ENCODE measurements at places on chromosomes 2 and 18. TPM values are rescaled to one million over a fixed set of nuclear protein-coding genes. Genes with fewer than 3 reads are reported as not detected.

- peak; percentile 97 for DNase-seq
Observed at GRCh38 chr2:167509586-167509985, 621.3 kb downstream of the XIRP2 start.

GRCh38 chr18:39825485-39826150 lies 2129.4 kb upstream of the PIK3C3 start:
- no peak for DNase-seq

- no peak for DNase-seq
Observed at GRCh38 chr18:68714366-68714711, 569 bp downstream of the TMX3 start.

- DNase-seq: no peak
Observed at GRCh38 chr2:8693157-8693821, 11.4 kb downstream of the ID2 start.

- DNase-seq: no peak
Observed at GRCh38 chr2:232998666-232998985, 14.4 kb downstream of the NGEF start.

GRCh38 chr2:10378189-10378588 lies 69.9 kb downstream of the ODC1 start:
- DNase-seq: no peak

DNA sequence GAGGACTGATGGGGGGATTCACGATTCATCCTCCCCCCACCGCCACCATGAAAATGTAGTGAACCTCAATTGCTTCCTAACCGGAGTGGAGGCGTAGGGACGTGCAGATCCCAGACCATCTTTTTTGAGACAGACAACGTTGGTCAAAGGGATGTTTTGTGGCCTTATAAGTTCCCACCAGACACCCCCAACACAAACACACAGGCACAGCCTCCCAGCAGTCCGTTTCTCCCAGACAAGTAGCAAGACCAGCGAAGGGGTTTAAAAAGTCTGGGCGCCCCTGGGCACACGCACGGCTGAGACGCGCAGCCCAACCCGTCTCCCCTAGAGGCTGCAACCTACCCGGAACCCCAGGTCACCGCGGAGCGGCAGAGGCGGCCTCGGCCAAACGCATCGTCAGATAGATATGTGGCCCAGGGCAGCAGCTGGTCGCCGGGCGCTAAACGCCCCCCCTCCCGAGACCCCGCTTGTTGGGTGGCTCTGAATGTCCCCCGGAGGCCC lies 1.3 kb downstream of the GBX2 start:
- DNase-seq: no peak

DNA sequence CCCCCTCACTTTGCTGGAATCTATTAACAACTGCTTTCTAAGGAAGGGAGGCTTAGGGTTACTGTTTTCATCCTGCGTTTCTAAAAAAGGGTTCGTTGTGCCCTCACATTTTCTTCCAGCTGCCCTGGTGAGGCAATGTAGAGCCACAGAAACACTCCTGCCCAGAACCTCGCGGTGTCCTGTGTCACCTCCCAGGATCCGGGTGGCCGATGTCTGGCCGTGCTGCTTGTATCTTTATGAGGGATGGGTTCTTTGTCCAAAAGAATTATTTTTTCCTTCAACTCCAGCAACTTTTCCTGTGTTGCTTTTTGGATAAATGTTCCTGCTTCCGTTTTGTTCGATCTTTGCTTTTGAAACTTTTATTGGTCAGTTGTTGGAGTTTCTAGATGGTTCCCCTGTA lies 291.8 kb upstream of the HS6ST1 start:
- DNase-seq: no peak

- DNase-seq: no peak
Observed at GRCh38 chr18:73677450-73677849, 470.2 kb downstream of the FBXO15 start.

- no peak for DNase-seq
Observed at GRCh38 chr2:31943636-31944225, 67.1 kb downstream of the MEMO1 start.

DNA sequence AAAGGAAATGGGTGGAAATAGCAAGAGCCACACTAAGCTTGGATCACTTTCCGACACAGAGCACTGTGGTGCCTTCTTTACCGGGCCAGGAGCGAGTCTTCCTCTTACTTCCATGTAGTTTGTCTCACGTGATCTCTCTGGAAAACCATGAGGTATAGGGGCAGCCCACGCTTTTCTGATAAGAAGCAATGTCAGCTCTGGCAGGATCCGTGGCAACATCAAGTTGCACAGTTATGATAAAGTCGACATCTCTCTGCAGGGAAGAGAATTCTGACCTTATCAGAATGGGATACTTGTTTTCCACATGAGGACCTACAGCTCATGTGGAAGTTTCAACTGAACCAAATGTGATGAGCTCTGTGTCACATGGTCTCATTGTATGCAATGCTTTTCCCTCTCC lies 29.5 kb downstream of the MSGN1 start:
- no peak for DNase-seq

DNA sequence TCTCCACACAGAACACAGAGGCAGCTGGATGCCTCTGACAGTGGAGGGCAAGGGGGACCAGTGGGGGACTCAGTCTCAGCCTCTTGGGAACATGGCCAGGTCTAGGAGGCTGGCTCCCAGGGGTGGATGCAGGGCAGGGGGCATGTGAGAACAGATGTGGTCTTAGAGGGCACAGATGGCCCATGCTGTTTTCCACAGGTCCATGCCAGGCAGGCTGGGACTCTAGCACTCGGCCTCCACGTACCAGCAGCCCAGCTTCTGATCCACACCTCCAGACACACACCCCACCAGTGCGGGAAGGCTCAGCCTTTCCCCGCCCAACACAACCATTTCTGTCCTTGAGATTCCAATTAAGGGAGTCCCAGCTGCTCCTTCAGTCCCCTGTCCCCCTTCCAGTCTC lies 42.4 kb downstream of the TNS1 start:
- no peak for DNase-seq

DNA sequence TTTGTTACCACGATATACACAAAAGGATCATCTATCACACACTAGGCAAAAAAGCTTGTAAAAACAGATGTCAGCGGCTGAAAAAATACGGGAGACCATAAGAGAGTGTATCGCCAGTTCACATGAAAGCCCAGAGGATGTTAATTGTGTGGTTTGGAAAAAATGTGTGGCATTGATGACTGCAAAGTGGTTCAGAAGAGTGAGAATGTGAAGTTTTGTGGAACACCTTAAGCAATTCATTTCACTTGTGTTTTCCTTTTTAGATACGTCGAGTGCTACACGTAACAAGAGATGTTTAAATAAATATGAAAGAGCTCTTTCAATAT lies 61.7 kb upstream of the DAPL1 start:
- no peak for DNase-seq

GRCh38 chr18:26556573-26556972 lies 8.2 kb upstream of the KCTD1 start:
- DNase-seq: no peak

DNA sequence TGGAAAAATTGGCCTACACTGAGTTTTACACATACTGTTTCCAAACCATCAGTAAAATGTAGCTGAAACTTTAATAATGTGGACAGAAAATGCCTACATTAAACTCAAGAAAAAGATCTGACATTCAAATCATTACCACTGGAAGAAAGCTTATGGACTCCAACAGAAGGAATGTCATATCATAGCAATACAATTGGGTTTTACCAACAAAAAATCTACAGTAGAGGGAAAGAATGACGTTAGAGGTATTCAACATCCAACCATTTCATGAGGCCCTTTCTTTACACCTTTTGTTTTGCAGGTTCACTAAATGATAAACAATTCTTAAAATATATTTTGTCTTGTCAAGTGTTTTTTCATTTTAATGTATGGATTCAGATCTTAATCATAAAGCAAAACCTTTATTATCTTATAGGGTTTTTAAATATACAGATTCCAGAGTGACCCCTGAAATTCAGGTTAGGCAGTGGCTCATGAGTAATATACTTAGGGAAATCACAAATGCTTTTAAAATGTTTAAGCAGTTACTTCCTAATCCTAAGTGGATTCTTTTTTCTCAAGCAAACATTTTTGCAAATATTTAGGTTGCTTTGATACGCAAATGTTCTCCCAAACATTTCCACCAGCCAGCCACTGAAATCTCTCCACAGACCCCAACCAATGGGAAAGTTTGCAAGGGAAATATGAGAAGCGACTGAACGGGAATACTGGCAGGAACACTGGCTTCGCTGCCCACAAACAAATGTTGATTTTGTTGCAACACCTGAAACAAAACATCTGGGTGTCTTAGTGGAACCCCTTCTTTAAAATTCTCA lies 168.7 kb downstream of the TCF4 start:
- no peak for DNase-seq

DNA sequence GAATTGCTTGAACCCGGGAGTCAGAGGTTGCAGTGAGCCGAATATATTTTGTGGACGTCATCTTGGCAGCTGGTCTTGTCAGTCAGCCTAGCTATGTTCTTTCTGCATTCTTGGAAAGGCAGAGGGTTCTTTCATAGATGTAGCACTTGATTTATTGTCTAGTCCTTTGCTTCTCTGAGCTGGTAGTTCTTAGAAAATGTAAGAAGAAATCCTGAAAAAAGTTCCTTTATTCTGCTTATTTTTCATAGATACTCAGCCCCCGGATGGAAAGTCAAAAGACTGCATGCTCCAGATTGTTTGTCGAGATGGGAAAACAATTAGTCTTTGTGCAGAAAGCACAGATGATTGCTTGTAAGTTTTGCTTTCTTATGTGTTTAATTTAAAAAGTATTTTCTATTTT lies 21.3 kb downstream of the PLEKHB2 start:
- no peak for DNase-seq

GRCh38 chr18:49876536-49876935 lies 63.2 kb upstream of the ACAA2 start:
- no peak for DNase-seq

- no peak for DNase-seq
Observed at GRCh38 chr2:26455037-26455669, 22.8 kb downstream of the OTOF start.

GRCh38 chr2:9768388-9768787 lies 74.9 kb upstream of the TAF1B start:
- no peak for DNase-seq

GRCh38 chr2:212843409-212844199 lies 305.0 kb upstream of the ERBB4 start:
- no peak for DNase-seq

- DNase-seq: no peak
Observed at GRCh38 chr18:941331-941730, 36.7 kb downstream of the ADCYAP1 start.

- no peak for DNase-seq
Observed at GRCh38 chr18:23619388-23619881, 33.1 kb upstream of the NPC1 start.

GRCh38 chr2:2703762-2704427 lies 372.8 kb upstream of the MYT1L start:
- no peak for DNase-seq

DNA sequence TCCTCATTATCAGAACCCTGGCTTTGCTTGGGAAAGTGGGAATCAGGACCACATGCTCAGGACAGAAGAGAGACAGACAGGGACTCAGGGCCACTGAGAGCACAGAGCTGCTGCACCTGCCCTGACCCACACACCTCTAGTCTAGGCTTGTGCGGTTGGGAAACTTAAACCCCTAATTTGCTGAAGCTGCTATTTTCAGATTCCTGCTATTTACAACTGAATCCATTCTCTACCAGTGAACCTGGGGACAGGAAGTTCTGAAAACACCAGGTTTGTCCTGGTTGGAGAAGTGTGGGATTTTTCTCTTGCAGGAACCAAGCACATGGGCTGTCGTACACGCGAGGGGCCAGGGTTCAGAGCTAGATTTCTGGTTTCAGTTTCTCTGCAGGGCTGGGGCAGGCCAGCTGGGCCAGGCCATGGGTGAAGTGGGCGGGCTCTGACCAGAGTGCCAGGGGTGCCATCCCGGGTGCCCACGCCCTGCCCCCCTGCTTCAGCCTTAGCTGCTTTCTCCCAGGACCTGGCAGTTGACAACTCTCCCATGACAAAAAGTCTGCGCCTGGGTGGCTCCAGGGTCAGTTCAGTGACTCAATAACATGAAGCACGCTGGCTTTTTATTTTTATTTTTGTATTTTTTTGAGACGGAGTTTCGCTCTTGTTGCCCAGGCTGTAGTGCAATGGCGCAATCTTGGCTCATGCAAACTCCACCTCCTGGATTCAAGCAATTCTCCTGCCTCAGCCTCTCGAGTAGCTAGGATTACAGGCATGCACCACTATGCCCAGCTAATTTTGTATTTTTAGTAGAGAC lies 51.3 kb upstream of the SLC1A4 start:
- DNase-seq: no peak

DNA sequence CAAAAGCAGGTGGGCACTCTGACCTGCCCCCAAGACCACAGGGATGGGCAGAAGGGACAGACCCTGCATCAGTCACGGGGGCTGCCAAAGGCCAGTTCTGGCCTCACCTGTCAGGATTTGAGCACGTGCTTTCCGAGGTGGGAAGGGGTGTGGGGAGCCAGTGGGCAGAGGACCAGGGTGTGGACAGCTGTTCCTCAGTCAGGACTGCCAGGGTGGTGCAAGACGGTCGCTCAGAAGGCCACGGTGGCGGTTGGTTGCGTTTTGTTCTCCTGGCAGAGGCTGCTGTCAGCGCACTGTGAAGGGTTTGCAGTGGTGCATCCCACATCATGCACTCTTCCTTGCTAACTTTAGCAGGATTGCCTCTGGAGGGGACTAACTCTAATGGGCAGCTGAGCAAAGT lies 665.3 kb upstream of the RAB6C start:
- no peak for DNase-seq

DNA sequence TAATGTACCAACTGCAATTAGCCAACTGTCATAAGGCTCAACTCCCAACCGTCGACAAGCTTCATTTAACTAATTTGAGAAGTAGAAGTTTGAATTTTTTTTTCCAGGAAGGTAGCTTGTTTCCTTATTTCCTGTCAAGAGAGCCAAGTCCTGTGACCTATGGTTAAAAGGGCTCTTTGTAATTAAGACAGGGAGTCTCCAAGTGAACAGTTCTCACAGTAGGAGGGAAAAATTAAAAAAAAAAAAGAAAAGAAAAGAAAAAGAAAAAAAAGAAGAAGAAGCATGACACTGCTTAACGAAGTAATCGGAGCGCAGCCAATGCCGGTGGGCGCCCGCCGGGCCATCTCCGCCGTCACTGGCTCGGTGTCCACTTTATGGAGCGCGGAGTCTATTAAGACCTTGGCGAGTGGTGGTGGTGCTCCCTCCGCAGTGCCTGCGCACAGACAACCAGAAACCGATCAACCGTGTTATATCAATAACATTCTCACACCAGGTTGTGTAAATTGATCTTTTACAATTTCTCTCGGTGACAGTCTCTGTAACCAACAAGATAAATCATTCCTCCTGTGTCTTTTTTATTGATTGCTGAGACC lies 197.2 kb upstream of the POU3F3 start:
- DNase-seq: no peak

- no peak for DNase-seq
Observed at GRCh38 chr2:234142530-234142929, 92.0 kb downstream of the SPP2 start.

- DNase-seq: no peak
Observed at GRCh38 chr2:171814883-171815282, 79.2 kb downstream of the SLC25A12 start.

The SCG2 gene
- total RNA-seq: 0.06 TPM

The FOXD4L1 gene
- total RNA-seq: not detected

The TMEM247 gene
- not detected for total RNA-seq

The ASB18 gene
- not detected for total RNA-seq

The AKAIN1 gene
- not detected for total RNA-seq

The LYPD6 gene
- 7.9 TPM for total RNA-seq

The XDH gene
- 2.2 TPM for total RNA-seq

The IL36A gene
- total RNA-seq: not detected

The C2orf42 gene
- total RNA-seq: 8.1 TPM

The PLGLB1 gene
- total RNA-seq: not detected

The POTEE gene
- not detected for total RNA-seq

The DUSP28 gene
- 2.0 TPM for total RNA-seq

The CFAP65 gene
- total RNA-seq: 1.1 TPM

The PAX8 gene
- total RNA-seq: 109 TPM

The MAP4K3 gene
- total RNA-seq: 25.1 TPM

The DPP4 gene
- total RNA-seq: 104 TPM
